CD8-positive, alpha-beta T cell (primary cell): ENCODE measurements at places on chromosomes 6 and 20. TPM values are rescaled to one million over a fixed set of nuclear protein-coding genes. Genes with fewer than 3 reads are reported as not detected.
A peak's percentile ranks its signal among the peaks of the same experiment; 100 is the strongest.

- no peak for DNase-seq
Observed at GRCh38 chr20:51378171-51378928, 164.2 kb downstream of the NFATC2 start.

- no peak for DNase-seq
Observed at GRCh38 chr6:127768223-127768622, 132.6 kb downstream of the THEMIS start.

DNA sequence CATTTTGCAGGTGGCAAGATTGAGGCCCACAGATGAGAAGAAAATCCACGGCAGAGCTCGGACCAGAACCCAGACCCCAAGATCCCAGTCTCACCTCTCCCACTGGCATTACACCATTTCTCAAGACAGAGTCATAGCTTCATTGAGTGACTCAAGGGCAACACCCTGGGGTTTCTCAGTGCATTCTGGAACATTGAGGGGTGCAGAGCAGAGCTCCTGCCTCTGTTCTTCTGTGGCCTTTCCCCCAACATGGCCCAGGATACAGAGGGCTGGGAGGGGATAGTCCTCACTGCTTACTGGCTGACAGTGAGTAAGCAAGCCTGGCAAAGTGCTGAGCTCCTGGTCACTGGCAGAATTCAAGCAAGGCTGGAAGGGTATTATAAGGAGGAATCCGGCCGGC is 74.0 kb downstream of the MDGA1 start:
- no peak for DNase-seq

DNA sequence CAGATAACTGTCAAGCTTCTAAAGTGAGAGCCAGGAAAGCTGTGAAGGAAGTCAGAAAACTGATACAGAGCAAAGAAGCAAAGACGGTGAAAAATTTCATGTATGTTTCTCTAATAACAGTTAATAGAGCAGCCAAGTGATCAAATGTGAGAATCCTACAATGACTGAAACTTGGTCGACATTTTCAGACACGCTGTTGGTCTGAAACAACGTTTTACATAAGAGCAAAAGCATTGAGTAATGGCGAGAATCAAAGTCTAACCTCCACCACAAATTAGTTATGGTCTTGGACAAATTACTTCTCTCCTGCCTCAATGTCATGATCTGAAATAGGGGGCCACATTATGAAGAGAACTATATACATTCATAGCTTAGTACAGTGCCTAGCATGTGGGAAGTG is 3.3 kb downstream of the MKKS start:
- no peak for DNase-seq

- no peak for DNase-seq
Observed at GRCh38 chr6:151478670-151479069, 15.1 kb upstream of the CCDC170 start.

GRCh38 chr6:166926748-166927147 is 29.6 kb downstream of the RNASET2 start:
- no peak for DNase-seq

GRCh38 chr6:135605278-135605790 is 107.8 kb upstream of the AHI1 start:
- no peak for DNase-seq

- DNase-seq: no peak
Observed at GRCh38 chr20:41306061-41306727, 11.3 kb downstream of the ZHX3 start.

- peak; percentile 84 for DNase-seq
Observed at GRCh38 chr6:1524040-1524480, 85.7 kb upstream of the FOXC1 start.

DNA sequence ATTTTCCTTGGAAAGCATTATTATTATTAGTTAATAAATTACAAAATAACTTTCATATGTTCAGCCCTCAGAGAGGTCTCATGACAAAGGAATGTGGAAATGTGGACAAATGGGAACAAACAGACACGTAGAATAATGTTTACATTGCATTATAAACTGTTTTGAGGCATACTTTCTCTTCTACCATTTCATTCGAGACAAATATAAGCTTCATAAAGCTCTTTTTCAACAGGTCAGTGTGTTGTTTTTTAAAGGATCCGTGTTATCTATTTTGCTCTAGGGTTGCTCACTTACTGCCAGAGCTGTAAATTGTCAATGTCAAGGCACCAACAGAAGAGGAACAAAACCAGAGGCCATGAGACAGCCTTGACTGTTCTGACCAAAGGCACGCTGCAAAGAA is 256.8 kb downstream of the PHACTR1 start:
- DNase-seq: no peak

DNA sequence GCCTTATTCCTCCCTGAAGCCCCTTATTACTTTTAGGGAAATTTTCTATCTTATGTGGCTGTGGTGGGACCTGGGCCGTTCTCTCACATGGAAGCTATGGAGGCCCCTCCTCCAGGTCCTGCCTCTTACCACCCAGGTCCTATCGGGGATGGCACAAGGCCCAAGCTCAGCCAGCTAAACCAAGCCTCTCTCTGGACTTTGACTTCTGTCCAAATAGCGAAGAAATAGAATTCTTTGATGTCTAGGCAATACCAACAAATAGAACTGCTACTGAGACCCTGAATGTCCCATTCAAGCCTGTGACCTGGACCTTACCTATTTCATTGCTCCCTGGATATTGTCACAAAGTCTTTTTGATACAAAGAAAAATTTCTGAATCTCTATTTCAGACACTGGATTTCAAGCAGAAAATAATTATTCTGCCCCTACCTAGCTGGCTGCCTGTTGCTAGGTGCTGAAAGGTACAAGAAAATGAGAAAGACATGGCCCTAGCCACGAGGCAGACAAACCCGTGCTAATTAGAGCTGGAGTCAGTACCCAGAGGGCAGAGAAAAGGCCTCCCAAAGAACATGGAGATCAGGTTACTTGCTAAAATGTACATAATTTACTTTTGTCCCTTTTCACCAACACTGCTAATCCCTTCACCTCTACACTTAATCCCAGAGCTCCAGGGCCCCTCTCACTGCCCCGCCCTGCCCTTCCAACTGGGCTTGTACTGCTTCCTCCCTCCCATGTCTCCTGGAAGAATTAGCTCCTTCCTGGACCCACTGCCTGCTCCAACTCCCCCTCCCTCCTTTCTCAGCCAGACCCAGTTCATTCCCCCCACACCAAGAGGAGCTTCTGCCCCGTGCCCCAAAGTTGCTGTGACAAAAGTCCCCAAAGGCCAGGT is 15.5 kb upstream of the NNAT start:
- DNase-seq: no peak

DNA sequence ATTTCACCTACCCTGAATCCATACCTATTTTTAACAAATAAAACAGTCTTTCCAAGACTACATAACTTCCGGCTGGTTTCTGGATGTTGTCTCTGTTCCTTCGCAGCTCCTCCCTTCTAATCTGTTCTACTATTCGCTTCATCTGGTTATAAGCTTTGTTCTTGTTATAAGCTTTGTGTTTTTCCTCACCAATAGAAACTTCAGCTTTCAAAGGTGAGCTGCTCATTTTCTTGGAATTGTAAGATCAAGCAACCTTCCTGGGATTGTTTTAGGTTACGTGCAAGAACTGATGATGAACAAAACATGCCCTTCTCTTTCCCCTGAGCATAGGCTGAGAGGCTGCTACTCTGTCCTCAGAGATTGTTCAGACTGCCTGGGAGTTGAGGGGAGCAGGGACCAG is 2.1 kb downstream of the GFOD1 start:
- DNase-seq: no peak

RAB23 gene
- 0.08 TPM for total RNA-seq

SMPDL3A gene
- not detected for total RNA-seq

CAP2 gene
- not detected for total RNA-seq

C20orf202 gene
- not detected for total RNA-seq

TCP11 gene
- total RNA-seq: not detected
